ENCODE measurements at places on chromosomes 1 and 21.

DNA sequence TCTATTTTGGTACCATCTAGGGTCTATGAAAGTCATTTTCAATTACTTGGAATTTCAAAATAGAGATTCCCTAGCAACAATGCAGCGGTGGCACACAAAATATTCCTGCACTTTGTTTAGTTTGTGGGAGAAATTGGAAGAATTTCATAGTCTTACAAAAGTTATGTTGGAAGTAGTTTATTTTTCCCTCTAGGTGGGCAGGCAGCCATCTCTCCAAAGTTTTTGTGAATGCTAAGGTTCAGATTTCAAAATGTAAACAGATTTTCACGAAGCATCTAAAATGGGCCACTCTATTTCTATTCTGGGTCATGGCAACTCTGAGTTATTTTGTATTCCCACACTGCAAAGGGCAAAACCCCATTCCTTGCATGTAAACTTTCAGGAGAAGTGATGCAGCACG, 8.0 kb downstream of the SMCP start:
- no peak for DNase-seq

DNA sequence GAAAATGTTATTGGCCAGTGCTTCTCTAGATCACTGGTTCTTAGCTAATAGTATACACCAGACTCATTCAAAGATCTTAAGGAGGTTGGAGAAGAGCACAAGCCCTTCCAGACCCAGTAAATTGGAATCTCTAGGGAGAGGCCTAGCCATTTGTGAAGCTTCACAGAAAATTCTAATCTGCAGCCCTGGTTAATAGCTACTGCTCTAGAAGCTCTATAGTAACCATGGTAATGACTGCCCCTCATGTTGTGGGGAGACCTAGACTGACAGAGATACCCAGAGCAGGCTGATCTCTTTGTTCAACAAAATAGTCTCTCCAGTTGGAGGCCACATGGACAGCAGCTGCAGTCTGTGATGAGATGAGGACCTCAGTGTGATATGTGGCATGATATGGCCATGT, 31.7 kb downstream of the ARID1A start:
- DNase-seq: no peak

DNA sequence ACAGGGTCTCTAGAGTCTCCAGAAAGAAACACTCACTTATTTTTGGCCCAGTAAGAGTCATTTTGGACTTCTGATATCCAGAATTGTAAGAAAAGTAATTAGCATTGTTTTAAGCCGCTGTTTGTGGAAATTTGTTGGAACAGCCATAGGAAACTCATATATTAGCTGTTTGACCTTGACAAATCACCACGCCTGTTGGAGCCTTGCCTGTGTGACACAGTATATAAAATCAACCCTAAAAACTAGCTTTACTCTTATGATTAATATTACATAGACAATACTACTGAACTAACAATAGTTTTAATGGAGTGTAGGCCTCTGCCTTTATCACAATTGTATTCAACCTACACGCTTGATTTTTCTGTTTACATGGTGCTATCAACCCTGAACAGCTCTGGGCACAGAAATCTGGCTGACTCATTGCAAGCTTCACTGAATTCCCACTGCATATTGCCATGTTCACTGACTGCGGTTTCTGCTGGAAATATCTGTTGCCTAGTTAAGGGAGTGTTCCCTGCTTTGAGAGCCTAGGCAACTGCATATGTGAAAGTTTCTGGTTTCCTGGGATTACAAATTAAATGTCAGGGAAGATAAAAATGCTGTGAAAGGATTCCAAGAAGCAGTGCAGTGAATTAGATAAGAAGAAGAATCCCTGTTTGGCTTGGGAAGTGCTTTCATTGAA, 419.5 kb upstream of the DEPDC1 start:
- no peak for DNase-seq

GRCh38 chr1:3292051-3292722, 162.3 kb upstream of the ARHGEF16 start:
- no peak for DNase-seq

DNA sequence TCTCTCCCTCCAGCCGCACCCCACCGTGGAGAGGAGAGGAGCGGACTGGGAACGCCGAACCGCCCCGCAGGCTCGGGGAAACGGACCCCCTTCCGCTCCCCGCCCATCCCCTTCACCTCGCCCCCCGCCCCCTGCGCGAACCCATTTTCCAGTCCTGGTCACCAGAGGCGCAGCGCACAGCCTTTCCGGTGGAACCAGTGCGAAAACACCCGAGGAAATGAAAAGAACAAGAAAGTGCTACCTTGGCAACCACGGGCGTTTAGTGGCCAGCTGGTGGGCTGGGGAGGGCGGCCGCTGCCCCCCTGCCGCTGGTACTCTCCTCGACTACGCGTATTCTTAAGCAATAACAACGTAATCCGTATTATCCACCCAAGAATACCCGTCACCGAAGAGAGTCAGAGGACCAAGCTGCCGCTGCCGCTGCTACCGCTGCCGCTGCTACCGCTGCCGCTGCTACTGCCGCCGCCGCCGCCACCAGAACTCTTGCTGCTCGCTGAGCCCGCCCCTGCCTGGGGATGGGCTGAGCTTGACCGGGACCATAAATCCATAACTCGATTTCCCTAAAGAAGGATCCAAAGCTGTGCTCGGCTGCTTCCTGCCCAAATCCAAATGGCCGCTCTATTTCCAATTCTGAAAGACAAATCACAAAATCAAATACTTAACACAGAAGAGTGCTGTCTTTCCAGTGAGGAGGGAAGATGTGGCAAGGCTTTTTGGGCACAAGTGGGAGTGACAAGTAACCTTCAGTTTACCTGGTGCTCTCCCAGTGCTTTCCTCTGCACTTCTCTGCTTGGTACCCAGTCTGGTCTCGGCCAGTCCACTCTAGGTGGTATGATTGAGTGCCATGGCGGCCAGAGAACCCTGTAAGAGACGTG, 125.2 kb upstream of the DPYD start:
- no peak for DNase-seq

Data from Kasumi-1 (cell line).